GM04503 (cell line): ENCODE measurements at places on chromosomes 7 and 10.
A peak's percentile ranks its signal among the peaks of the same experiment; 100 is the strongest.

DNA sequence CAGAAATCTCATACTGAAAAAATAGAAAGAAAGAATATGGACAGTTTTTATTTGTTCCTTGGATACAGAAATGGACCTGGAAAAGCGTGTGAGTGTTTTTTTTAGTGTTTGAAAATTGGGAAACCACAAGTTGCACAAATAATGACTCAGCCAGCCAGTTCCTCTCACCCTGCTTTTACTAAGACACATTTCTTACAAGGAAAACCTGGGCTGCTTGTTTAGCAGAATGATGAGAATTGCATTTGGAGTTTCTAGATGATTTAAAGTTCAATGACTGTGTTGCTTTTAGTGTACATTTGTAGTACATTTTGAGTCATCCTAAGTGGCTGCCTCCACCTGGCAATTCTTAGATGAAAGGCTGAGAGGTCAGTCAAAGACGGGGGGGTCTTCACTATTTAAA is 218.7 kb downstream of the ABCA13 start:
- peak; percentile 3 for DNase-seq

GRCh38 chr7:26863518-26864308 is 677 bp downstream of the SKAP2 start:
- no peak for DNase-seq

- DNase-seq: no peak
Observed at GRCh38 chr7:47288060-47288459, 293.9 kb downstream of the TNS3 start.

GRCh38 chr7:3762146-3762831 is 461.2 kb downstream of the SDK1 start:
- DNase-seq: no peak

GRCh38 chr7:134444961-134445315 is 14.0 kb downstream of the AKR1B1 start:
- no peak for DNase-seq
